Dermis blood vessel endothelial cell (primary cell): ENCODE measurements at places on chromosomes 3 and 15.

DNA sequence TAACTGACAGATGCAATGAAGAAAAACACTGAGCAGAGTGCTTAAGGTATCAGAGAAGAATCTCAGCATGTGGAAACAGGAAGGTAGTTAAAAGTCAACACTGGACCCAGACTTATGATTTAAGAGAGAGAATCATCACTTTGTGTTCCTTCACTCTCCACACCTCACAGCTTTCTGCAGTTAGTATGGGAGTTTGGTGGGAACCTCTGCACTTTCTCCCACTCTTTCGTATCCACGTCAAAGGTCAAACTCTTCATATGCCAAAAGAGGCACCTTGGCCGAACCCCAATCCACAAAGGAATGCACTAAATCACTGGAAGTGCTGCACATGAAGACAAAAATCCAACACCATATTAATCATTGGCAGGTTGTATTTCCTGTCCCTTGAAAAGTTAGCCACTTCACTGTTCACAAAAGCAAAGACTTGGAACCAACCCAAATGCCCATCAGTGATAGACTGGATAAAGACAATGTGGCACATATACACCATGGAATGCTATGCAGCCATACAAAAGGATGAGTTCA lies 361.2 kb downstream of the MAGI1 start:
- DNase-seq = no peak

- DNase-seq = peak; percentile 23
Observed at GRCh38 chr3:16262174-16262573, 2.6 kb downstream of the DPH3 start.

DNA sequence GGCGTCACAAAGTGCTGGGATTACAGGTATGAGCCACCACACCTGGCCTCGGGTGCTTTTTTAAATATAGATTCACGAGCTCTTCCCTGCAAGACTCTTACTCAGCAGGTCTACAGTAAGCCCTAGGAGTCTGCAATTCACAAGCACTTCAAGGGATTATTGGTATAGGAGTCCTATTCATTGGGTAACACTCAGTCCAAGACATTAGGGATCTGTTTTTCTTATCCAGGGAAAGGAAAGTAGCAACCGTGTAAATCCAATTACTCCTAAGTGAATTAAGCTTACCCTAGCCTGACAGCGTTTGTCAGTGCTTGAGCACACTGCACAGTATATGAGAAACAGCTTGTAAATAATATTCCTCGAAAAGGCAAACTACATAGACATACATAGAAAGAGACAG lies 109.9 kb downstream of the SENP2 start:
- no peak for DNase-seq

DNA sequence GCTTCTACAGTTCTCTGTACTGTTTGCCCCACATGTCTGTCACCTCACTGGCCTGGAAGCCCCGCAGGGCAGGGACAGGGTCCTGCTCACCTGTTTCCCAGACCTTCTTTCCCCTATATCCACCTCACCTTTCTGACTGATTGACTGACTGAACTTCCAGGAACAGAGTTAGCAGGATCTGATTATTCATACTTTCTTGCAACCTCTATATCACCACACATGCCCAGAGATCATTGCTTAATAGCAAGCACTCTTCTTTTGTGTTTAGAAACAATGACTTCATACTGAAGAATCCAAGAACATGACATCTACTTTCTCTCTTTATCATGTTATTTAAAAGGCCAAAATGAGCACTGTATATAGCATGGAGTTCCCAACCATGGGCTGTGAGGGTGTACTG lies 18.0 kb upstream of the CLEC3B start:
- DNase-seq = no peak

GRCh38 chr3:78026318-78026828 lies 986.5 kb downstream of the ROBO2 start:
- DNase-seq = no peak
